ENCODE measurements at places on chromosomes 12 and 14.

- no peak for DNase-seq
These were observed 34.7 kb upstream of the ADAMTS20 start for GRCh38 chr12:43586646-43587245.

DNA sequence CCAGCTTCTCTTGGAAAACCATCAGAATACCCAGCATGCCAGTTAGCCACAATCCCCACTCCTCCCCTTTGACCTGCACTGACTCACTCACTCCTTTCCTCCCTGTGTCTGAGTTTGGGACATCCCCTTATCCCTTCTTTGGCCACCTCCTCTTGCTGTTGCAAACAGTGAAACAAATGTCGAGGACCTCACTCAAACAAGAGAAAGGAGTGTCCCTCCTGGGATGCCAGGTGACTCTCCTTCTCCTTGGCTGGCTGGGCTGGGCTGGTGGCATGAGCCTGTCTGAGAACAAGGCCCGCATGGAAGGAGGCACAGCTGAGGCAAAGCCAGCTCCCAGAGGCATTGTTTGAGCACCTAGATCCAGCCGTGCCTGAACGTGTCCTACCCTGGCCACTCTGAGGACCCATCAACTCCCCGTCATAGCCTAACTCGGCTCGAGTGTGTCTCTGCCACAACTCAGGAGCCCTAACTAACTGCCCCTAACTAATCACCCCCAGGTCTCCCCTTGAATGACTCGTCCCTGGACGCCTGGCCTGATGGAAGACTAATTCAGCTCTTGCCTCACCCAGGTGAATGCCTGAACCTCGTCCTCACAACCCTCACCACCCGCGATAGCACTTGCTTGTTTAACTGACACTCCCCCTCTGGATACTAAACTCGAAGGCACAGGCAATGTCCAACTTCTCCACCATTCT, 43.0 kb downstream of the NCOR2 start:
- DNase-seq = no peak

- no peak for DNase-seq
These were observed 66.8 kb upstream of the CFL2 start for GRCh38 chr14:34781242-34781641.

DNA sequence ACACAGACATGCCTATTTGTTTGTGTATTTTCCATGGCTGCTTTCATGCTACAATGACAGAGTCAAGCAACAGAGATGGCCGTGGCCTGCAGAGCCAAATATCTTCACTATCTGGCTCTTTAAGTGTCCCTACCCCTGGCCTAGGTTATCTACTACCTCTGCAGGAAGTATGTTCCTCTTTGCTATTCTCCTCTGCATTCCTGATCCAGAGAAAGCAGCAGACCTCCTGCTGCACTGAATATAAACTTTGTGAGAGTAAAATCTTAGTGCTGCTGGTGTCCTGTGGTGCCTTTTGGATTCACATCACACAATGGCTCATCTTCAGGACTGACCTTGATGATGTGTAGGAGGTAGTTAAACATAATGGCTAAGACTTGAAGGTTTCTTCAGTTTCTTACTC, 233.4 kb downstream of the IPO8 start:
- DNase-seq = no peak

DNA sequence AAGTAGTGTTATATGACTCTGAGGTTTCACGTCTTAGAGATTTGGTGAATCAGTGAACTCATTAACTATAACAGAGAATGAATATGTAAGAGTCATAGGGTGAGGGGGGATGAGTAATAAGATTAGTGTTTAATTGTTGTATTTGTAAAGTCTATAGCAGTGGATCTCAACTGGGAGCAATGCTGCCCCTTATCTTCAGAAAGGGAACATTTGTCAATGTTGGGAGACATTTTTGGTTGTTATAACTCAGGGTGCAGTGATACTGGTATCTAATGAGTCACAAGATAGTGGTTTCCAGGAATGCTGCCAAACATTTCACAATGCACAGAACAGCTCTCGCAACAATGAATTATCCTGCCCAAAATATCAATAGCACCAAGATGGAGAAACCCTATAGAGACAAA, 1193.7 kb downstream of the GALC start:
- no peak for DNase-seq

- DNase-seq = no peak
These were observed 117.5 kb downstream of the ANO2 start for GRCh38 chr12:5827591-5827990.

GRCh38 chr14:104972301-104973134, 5.7 kb downstream of the AHNAK2 start:
- DNase-seq = peak; percentile 65

GRCh38 chr12:10067942-10068341, 30.8 kb downstream of the CLEC1A start:
- DNase-seq = no peak

DNA sequence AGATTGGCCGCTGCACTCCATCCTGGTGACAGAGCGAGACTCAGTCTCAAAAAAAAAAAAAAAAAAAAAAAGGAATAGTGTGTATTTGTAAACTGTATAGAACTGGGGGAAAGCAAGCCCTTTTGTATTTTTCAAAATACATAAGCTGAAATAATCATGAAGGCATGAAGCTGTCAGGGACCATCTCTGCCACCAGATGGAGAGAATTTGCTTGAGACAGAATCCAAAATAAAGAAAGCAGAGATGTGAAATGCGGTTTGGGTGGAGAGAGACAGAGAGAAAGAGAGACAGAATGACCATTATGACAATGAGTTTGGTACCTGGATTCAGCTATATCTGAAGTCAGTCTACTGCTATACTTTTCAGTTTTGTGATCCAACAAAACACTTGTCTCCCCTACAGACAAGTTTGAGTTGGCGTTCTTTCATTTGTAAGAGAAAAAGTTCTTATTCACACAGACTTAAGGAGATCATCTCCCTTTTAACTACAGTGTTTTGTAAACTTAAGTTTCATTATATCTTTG, 155.7 kb upstream of the LRIG3 start:
- DNase-seq = no peak

GRCh38 chr12:56628671-56629458, 1.3 kb downstream of the BAZ2A start:
- peak; percentile 93 for DNase-seq

Measured in spleen (tissue), 13 donors.